ENCODE measurements at places on chromosomes 16 and 17.
A peak's percentile ranks its signal among the peaks of the same experiment; 100 is the strongest.

- DNase-seq, result no peak
These were observed 25.8 kb downstream of the YPEL2 start for GRCh38 chr17:59357219-59357697.

- no peak for DNase-seq
These were observed 57.0 kb downstream of the RAI1 start for GRCh38 chr17:17737961-17738894.

GRCh38 chr16:4264546-4264945 lies 8.3 kb downstream of the TFAP4 start:
- no peak for DNase-seq

DNA sequence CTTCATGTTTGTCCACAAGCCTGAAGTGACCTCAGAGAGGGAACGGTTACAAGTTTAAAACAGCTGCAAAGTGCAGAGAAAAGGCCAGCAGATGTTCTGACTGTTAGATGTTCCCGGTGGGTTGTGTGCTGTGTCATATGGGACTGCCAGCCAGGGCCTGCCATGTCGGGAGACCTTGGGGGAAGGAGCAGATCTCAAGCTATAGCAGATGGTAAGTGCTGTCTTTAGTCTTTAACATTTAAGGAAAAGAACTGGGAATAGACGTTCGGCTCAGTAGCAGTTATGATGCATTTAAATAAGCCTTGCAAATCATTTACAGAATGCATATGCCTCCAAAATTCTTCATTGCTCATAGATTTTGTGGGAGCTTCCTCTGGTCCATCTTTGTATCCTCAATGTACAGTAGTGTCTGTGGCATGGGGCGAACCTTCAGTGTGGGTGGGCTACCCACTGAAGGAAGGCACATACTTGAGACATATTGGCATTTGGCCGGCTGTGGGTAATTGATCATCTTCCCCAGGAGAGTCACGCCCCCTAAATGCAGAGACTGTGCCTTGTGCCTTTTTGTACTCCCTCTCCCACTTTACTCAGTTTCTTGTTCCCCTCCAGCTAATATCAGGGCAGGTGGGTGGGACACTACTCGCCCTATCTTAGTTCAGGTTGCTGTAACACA lies 131.9 kb downstream of the NPIPB5 start:
- no peak for DNase-seq

DNA sequence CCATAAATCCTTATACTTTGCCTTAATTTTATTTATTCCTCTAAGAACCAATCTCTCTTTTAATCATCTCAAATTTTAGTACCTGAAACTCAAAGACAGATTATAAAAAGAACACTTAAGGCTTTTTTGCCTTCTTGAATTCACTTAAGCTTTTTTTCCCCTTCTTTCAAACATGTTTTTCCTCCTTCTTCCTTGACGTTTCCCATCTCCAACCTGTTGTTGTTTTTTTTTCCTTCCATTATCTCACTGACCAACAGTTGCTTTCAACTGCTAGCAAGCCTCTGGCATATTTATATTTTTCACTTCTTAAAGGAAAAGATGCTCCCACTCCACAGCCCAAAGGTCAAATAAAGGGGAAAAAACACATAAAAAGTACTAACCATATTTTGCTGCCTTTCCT lies 32.2 kb downstream of the SPOP start:
- no peak for DNase-seq

GRCh38 chr16:660459-661183 lies 7.3 kb upstream of the RHOT2 start:
- DNase-seq, result peak; percentile 81

DNA sequence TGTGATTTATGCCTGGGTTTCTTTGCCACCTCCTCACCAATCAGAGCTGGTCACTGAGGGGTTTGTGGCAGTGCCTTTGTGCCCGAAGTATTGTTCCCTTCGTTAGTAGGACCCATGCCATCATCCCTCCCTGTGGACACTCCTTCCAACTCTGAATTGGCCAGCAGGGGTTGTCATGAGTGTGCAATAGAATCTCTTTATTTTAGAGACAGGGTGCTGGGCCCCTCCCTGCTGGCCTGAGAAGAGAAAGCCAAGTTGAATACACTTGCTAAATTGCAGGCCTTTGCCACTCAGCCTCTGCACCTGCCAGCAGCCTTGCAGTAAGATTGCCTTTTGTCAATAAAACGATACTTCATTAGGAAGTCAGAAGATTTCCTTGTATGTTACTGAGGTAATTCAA lies 40.7 kb upstream of the SLC12A3 start:
- no peak for DNase-seq

All from fibroblast of the conjunctiva (primary cell).